ENCODE measurements at places on chromosomes 16 and 17.

- DNase-seq, result peak; percentile 77
Measured at GRCh38 chr16:88769617-88770460, 15.2 kb downstream of the PIEZO1 start.

- DNase-seq, result no peak
Measured at GRCh38 chr16:272633-273546, 2.9 kb downstream of the RGS11 start.

DNA sequence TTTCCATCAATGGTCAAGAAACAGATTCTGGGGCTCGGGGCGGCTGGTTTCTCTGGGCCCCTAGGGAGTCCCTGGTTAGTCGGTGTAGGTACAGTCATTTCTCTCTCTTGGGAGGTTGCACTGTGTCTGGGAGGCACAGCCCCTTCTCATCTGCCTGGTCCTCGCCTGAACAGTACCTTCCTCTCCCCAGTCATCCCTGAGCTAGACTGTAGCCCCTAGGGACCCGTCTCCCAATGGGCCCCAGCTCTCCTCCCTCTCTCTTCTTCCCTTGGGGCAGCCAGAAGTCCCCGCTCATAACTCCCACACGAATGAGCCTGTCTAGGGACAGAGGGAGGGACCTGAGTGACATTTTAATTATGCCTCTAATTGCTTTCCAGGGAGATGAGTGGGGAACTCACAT is 20.2 kb upstream of the CPSF4L start:
- DNase-seq, result no peak

DNA sequence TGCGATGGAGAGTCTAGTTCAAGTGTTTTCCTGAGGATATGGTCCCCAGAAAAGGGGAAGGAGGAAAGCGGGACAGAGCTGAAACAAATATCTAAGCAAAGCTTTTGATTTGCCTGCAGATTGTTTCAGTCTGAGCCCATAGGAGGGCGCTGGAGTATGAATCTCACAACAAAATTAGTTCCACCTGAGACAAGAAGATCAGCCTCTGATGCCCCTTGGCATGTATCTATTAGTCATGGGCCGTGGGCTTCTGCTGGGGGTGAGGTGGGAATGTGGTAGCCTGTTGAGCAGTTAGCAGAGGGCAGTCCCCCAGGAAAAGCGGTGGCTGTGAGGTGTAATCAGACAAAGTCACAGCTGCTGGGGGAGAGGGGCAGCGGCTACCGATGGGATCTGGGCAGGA is 446.9 kb downstream of the CA10 start:
- no peak for DNase-seq

DNA sequence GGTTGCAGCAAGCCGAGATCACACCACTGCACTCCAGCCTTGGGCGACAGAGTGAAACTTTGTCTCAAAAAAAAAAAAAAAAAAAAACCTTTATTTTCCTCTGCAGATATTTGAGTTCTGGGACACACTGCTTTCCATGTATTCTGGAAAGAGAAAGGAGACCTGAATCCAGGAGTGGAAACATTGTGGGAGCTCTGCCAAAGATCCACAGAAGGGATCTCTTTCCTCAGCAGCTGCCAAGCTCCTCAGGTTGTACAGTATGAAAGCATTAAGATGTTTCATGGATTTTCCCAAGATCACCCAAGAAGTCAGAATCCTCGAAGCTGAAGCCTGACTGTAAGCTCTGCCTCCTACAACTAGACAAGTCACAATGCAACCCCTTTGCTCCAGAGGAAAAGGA is 13.5 kb downstream of the NPRL3 start:
- DNase-seq, result no peak

- DNase-seq, result no peak
Measured at GRCh38 chr17:41185001-41185400, 290 bp upstream of the KRTAP4-1 start.

GRCh38 chr17:2745317-2746037 is 4.0 kb downstream of the CCDC92B start:
- no peak for DNase-seq

- no peak for DNase-seq
Measured at GRCh38 chr16:1674751-1675664, 3.1 kb upstream of the JPT2 start.

GRCh38 chr17:63124536-63124935 is 158.5 kb downstream of the TANC2 start:
- DNase-seq, result no peak

DNA sequence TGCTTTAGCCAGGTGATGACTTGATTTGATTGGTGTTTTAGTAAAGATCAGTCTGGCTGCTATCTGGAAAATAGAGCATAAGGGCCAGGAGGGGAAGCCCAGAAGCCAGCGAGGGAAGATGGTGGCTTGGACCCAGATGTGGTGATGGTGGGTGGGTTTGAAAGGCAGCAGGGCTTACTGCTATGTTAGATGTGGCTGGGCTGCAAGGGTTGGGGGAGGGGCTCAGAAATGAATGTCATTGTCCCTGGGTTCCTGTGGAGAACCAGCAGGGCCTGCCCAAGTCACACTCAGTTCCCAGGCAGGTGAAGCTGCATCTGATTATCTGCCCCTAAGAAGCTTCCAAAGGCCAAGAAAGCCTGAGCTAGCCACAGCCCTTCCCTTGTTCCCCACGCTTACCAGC is 71.7 kb upstream of the BRD7 start:
- DNase-seq, result no peak

GRCh38 chr16:56203052-56203451 is 11.8 kb downstream of the GNAO1 start:
- DNase-seq, result no peak

GRCh38 chr16:87409153-87409552 is 17.0 kb downstream of the MAP1LC3B start:
- no peak for DNase-seq

DNA sequence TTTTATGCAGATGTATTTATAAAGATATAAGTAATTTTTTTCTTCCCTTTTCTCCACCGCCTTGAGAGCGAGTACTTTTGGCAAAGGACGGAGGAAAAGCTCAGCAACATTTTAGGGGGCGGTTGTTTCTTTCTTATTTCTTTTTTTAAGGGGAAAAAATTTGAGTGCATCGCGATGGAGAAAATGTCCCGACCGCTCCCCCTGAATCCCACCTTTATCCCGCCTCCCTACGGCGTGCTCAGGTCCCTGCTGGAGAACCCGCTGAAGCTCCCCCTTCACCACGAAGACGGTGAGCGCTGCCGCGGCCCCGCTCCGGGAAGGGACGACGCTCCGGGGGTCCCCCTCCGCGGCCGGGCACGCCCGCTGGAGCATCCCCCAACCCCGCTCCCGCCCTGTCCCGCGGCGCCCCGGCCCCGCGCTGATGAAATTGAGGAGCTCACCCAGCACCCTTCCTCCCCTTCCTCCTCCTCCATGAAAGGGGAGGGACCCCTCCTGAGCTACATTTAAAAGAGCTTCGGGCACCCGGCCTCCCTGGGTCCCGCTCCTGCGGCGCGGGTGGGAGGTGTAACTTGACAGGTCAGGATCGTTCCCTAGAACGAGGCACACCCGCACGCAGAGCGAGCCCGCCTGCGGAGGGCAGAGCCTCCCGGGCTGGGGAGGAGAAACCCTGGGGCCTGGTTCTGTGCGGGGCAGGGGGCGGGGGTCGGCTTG is 706 bp downstream of the HLF start:
- DNase-seq, result no peak

DNA sequence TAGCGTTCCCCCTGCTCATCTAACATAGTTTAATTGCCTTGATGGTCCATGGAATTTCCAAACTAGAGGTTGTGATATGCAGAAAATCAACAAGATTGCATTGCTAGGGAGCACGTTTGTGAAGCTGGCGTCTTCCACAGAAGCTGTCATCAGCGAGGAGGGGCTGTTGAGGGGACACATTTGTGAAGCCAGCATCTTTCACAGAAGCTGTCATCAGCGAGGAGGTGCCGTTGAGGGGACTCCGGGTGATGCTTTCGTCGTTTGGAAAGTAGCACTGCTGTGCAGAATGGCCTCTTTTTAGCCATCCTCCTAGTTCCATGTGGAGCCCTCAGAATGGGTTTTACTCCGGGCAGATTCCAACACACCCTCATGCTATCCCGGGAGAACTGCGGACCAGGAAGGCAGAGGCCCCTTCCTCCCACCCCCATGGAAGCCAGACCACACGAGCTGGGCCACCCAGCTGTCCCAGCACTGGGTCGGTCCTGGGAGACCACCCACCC is 119.6 kb upstream of the CHMP6 start:
- no peak for DNase-seq

GRCh38 chr16:23512168-23512695 is 1.9 kb upstream of the GGA2 start:
- DNase-seq, result no peak

DNA sequence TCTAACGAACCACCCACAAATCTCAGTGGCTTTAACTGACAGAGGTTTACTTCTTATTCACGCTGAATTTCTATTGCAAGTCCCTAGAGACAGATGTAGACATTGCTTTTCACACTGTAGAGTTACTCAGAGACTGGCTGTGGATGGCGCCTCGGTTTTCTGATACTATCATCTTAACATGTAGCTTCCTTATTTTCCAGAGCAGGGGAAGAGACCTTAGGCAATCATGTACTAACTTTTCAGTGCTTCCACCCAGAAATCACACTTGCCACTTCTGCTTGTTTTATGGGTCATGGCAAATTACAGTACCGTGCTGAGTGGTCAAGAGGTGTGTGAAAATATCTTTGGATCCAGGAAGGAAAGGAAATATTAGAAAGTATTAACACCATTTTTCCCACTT is 65.4 kb downstream of the MAF start:
- DNase-seq, result no peak

DNA sequence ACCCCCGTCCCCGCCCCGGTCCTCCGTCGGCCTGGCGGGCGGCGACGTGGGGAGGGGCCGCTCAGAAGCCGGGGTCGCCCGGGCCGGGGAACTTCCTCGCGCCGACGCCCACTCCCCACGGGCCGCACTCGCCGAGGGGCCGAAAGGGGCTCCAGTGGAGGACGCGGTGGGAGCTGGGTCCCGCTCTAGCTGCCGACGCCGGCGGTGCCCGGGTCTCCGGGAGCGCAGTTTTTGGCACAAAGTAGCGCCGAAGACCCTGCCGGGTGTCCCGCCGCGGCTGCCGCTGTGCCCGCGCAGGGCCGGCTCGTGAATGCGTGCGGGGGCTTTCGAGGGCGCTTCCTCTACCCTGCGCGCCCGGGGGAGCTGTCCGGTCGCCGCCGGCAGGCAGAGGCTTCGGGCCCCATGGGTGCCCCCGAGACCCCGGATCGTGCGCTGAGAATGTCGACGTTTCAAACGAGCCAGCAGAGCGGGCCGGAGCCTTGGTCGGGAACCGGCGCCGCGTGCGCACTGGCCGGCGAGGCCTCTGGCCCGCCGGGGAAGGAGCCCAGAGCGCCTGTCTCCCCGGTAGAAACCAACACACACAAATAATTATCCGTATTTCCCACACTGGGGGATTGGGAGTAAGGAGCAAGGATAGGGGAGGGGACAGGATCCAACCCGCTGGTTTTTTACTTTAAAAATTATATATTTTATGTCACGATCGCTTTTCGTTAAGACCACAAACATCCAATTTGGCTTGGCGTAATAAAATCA is 46.6 kb upstream of the SLC38A10 start:
- no peak for DNase-seq

DNA sequence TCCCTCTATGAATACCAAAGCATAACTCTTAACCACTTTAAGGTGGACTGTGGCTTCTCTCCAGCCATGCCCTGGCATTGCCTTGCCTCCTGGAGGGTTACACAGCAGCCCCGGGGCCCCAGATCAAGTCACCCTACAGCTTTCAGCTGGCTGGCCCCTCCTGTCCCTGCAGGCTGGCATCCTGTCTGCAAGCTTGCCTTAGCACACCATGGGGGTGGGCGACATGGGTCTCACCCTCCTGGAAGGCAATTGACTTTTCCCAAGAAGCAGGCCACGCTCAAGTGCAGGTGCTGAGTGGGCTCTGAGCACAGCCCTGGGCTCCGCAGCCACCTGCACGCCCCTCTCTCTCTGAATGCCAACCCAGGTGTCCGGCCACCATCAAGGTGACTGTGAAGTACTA is 25.8 kb upstream of the AKTIP start:
- DNase-seq, result no peak

DNA sequence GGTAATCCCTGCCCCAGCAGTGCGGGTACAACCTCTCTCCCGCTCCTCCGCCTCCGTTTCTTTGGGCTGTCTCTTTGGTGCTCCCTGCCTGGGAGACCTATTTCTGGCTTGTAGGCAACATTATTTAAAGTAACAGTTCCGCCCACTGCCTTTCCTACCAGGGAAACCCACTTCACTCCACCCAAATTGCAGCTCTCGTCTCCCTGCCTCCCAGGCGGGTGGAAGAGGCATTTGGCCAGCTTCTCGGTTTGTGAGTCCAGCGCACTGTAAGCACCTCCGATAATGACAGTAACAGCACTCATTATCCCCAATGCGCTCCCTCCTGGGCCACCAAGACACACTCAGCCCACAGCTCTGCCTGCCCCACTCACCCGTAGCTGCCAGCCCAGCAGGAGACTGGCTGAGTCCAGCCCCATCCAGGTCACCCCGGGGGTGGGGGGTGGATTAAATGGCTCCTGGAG is 165.1 kb upstream of the CDC42EP4 start:
- no peak for DNase-seq

DNA sequence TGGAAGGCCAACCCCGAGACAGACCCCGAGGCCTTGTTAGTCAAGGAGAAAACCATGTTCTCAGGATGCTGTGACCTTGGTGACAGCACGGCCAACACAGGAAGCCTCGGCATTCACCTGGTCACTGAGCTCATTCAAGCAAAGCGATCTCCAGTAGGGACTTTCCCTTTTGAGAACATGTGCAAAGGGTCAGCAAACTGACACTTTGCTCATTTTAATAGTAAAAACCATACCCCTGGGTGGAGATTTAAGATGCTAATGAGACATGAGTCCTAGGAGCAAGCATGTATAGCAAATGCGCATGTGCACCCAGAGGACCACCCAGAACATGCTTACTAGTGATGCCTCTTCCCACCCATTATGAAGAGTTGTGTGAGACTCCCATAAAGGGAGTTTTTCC is 5.7 kb upstream of the SULT1A2 start:
- no peak for DNase-seq

GRCh38 chr16:81551821-81552304 is 107.3 kb downstream of the CMIP start:
- no peak for DNase-seq

DNA sequence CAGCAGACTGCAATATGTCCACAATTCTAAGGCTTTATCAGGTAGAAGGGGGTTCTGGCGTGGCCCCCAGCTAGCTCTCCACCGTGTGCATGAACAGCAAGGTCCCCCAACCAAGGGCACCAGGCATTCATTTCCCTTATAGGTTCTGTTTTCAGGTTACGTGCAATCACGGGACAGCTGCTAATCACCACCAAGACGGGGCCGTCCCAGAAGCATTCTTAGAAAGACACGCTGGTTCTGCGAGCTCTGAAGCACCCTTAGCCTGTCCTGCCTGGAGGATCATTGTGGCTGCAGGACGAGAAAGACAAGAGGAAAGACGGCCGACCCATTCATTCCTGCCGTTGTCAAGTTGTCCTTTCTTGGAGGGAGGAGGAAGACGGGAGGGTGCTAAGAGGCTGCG is 302.9 kb downstream of the SOX9 start:
- DNase-seq, result no peak

DNA sequence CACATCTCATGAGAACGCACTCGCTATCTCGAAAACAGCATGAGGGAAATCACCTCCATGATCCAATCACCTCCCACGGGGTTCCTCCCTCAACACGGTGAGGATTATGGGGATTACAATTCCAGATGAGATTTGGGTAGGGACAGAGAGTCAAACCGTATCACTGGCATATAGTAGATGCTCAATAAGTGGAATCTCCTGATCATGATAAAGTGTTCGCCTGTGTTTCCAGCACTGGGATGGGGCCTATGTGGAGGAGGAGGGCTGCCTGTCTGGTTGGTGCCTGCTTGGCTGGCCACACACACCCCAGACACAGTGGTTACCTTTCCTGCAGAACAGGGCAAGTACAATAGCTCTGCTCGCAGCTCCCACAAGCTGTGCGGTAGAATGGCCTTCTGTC is 6.1 kb upstream of the MGAT5B start:
- DNase-seq, result no peak

Data from NT2/D1 (cell line).